A172 (cell line): ENCODE measurements at places on chromosomes 1 and 21. TPM values are rescaled to one million over a fixed set of nuclear protein-coding genes. Genes with fewer than 3 reads are reported as not detected.

GRCh38 chr1:118485757-118486156 is 300.7 kb upstream of the SPAG17 start:
- DNase-seq: no peak

DNA sequence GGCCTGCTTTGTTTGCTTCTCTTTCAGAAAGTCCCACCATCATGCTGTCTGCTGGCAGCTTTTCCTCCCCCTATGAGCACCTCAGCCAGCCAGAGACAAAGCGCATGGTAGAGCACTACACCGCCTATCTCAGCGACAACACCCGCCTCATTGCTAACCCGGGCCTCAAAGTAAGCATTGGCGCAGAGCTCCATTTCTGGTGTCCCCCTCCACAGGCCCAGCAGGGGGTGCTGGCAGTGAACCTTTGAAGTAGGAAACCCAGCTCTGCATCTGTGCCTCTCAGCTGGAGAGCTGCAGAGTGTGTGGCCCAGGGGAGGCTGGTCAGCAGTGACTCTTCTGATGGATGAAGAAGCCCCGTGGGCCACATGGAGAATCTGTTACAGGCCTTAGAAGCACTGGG is 81.2 kb upstream of the RAVER2 start:
- DNase-seq: no peak

GRCh38 chr1:67323087-67323486 is 15.4 kb downstream of the IL12RB2 start:
- no peak for DNase-seq

GRCh38 chr1:210536254-210536961 is 207.7 kb downstream of the HHAT start:
- no peak for DNase-seq

GRCh38 chr1:227558732-227559262 is 4.6 kb upstream of the ZNF678 start:
- no peak for DNase-seq

DNA sequence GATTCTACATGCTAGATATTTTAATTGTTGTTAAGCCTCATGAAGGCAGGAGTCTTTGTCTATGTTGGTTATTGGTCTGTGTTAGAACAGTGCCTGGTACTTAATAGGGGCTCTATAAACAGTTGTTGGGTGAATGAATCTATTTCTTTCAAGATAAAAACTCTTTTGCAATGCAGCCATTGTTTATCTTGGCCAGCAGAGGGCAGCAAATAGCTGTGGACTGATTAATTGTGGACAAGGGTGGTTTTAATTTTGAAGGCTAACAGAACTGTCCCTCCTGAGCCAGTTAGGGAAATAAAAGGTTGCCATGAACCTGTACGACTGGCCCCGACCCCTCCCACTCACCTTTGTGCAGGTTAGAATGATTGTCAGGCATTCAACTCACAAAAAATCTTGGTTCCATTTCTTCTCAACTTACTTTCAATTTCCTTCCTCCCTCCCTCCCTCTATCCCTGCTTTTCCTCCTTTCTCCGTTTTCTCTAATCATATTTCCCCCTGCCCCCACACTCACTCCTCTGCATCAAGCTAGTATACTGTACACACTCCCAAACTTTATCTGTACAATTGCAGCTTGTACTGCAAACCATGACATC is 66.3 kb upstream of the DIRAS3 start:
- DNase-seq: peak; percentile 37

DNA sequence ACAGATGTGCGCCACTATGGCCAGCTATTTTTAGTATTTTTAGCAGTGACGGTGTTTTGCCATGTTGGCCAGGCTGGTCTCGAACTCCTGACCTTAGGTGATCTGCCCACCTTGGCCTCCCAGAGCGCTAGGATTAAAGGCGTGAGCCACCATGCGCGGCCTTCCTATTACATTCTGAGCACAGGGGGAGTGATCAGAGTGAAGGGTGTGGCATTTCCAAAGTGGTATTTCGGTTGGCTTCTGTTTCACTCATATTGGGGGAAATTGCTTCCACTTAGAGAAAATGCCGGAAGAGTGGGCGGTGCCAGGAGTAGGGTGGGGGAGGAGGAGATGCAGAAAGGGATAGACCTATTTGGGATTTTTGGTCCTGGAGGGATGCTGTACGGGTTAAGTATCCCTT is 4.3 kb downstream of the PIK3CD start:
- no peak for DNase-seq

DNA sequence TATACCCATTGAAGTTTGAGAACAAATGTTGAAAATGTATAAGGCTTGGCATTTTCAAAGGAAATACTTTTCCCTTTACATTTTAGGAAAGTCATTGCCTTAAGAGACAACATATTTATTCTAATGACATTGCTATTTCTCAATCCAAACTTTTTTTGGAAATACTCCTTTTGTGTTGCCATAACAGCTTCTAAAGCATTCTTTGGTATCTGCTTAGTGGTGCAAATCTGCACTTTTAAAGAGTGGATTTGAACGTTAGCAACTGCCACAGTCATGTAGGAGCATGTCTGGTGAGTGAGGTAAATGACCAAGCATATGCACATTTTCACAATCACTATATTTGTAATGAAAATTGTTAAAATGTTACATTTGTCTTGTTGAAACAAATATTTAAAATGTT is 124.4 kb upstream of the GORAB start:
- DNase-seq: no peak

DNA sequence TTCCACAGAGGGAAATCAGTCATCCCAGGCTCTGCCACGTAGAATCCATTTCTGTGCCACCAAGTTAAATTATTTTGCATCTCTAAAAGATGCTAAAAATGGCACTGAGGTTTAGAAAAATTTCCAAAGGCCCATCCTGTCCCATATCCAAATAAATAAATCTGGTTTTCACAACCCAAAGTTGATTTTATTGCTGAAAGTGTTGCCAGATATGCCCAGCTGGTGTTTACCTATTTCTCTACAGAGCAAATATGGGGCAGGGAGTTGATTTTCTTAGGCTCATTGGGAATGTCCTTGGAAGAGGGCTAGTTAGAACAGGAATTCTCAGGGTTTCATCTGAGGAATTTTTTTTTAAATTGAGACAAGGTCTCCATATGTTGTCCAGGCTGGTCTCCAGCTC is 19.0 kb downstream of the MAP1LC3C start:
- no peak for DNase-seq

DNA sequence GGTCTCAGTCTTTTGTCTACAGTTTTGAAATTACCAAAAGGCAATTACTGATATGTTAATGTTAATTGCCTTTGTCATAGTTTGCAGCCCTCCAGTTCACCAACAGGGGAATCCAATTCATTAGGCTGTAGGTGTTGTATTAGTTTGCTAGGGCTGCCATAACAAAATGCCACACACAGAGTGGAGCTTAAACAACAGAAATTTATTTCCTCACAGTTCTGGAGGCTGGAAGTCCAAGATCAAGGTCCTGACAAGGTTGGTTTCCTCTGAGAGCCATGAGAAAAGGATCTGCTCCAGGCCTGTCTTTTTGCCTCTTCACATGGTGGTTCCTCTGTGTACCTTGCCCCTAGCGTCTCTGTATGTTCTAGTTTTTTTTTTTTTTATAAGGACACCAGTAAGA is 1.3 kb downstream of the RTCA start:
- no peak for DNase-seq

- peak; percentile 92 for DNase-seq
These were observed at the start of gene ZNF695 for GRCh38 chr1:247007511-247008405. TSS of gene ZNF695 (minus strand) at chr1:247008057. CDS start at chr1:247007908, 149 bp downstream.

DNA sequence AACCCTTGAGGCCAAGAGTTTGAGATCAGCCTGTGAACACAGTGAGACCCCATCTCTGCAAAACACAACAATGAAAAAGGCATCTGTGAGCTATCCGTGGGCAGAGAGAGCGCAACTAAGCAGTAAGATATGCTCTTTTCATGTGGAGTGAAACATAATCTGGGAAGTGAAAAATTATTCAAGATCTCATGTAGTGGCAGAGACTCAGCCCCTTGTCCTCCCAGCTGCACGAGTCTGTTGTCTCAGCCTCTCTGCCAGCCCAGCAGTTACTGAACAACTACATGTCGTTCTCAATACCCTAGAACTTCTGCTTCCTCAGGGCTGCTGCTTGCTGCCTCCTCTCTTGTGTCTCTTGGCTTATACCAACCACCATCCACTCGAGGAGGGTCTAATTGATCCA is 61.3 kb upstream of the WDR26 start:
- no peak for DNase-seq

DNA sequence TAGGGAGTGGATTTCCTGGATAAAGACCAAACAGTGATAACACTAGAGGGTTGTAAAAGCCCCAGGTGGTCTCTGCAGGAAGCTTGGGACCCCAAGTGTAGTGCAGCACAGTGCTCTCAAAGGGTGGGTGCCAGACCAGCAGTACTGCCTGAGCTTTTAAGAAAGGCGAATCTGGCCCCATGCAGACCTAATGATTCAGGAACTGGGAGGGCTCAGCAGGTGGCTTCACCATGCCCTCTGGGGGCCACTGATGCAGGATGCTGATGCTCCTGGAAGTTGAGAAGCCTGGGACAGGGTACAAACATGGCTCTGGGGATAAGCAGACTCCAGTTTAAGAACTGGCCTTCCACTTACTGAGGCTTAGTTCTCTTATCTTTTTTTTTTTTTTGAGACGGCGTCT is 29.1 kb upstream of the NEK2 start:
- DNase-seq: no peak

DNA sequence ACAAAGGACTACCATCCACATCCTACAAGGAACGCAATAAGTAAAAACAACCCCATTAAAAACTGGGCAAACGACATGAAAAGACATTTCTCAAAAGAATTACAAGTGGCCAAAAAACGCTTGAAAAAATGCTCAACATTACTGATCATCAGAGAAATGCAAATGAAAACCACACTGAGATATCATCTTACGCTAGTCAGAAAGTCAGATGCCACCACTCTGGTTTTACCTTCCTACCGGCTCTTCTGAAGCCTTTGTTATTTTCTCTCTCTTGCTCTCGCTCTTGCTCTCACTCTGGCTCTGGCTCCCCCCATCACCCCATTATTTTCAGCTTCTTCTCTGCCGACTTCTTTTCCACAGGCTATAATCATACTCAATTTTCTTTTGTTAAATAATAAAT is 38.8 kb downstream of the VPS45 start:
- no peak for DNase-seq

- no peak for DNase-seq
These were observed 7.5 kb downstream of the DISP3 start for GRCh38 chr1:11486231-11487009.

DNA sequence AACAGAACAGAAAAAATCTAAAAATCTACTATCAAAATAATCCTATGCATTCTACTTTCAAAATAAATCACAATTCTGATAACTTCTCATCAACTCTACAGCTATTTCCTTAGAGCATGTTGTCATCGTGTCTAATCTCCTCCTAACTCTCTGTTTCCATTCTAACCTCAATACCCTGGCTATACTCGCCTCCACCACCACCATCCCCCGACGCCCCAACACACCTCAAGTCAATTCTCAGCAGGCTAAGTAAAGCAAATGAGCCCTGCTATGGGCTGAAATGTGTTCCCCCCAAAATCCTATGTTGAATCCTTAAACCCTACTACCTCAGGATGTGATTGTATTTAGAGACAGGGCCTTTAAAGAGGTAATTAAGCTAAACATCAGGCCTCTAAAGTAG is 34.6 kb downstream of the NRDC start:
- DNase-seq: no peak

DNA sequence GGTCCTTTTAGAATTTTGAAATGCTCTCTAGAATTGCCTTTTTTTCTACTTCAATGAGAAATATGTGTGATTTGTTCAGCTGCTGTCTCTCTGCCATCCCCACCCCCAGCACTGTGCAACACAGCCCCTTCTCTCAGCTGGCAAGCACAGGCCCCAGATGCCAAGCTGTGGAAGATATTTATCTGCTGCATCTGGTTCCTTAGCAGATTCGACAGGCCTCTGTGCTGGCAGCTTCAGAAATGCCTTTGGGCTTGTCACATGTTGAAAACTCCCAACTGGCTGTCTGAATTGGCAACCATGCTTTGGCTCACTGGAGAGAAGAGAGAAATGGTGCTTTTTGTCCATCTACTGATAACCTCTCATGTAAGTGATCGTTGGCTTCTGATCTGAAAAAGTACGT is 206.7 kb upstream of the C1orf87 start:
- DNase-seq: no peak

- DNase-seq: peak; percentile 46
These were observed 10.7 kb downstream of the SH2D2A start for GRCh38 chr1:156805766-156806511.

DNA sequence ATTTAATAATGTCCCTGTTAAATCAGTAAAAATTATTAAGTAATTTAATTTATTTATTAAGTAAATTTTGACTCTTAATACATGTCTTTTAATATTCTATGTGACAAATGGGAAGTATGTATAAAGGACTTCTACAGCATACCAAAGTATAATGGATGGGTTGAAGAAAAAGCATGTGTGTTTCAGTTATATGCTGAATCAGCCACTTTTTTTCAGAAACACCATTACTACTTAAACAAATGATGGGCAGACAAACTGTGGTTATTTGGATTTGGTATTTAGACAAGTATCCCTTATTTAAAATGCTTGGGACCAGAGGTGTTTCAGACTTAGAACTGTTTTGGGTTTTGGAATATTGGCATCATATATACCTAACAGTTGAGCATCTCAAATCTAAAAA is 176.3 kb upstream of the DMRTA2 start:
- DNase-seq: no peak

- no peak for DNase-seq
These were observed 158.1 kb upstream of the IGSF21 start for GRCh38 chr1:17949511-17949910.

GRCh38 chr21:33384841-33385331 is 18.3 kb upstream of the IFNGR2 start:
- DNase-seq: peak; percentile 69

GRCh38 chr1:12486401-12487005 is 131.5 kb downstream of the DHRS3 start:
- DNase-seq: no peak

NBL1 gene
- total RNA-seq: 10.9 and 11.7 TPM in 2 replicates

PTGFR gene
- 11.0 and 12.0 TPM in 2 replicates for total RNA-seq

PTGFRN gene
- total RNA-seq: 44.5 and 55.4 TPM in 2 replicates

SPOCD1 gene
- 5.7 and 6.9 TPM in 2 replicates for total RNA-seq

TCHH gene
- 0.02 TPM in 1 of 2 replicates, not detected in the other for total RNA-seq

GABRD gene
- 0.07 and 0.26 TPM in 2 replicates for total RNA-seq
